Activated T-helper 17 cell treated with anti-CD3 and anti-CD28 coated beads, Interleukin-2, amount 50 U/mL, for 72 hours (primary cell): ENCODE measurements at places on chromosomes 6 and 20. TPM values are rescaled to one million over a fixed set of nuclear protein-coding genes. Genes with fewer than 3 reads are reported as not detected.

BACH2 gene
- 22.9 TPM for total RNA-seq

PRSS35 gene
- total RNA-seq = not detected

FITM2 gene
- 2.2 TPM for total RNA-seq

TOX2 gene
- total RNA-seq = 1.1 TPM

TFAP2A gene
- 0.52 TPM for total RNA-seq

XKR7 gene
- total RNA-seq = 0.03 TPM

PHIP gene
- total RNA-seq = 28.7 TPM
